ENCODE measurements at places on chromosomes 1 and 21.

- no peak for DNase-seq
Observed at GRCh38 chr1:205930799-205931281, 12.4 kb downstream of the SLC26A9 start.

GRCh38 chr1:181169281-181169865, 80.9 kb downstream of the IER5 start:
- DNase-seq, result no peak

GRCh38 chr1:244741692-244742091, 88.8 kb downstream of the DESI2 start:
- no peak for DNase-seq

GRCh38 chr1:228204958-228205357, 2.9 kb upstream of the OBSCN start:
- no peak for DNase-seq

- DNase-seq, result no peak
Observed at GRCh38 chr1:172938681-172939080, 112.1 kb downstream of the TNFSF18 start.

GRCh38 chr1:188023206-188023605, 1194.5 kb downstream of the PLA2G4A start:
- no peak for DNase-seq

DNA sequence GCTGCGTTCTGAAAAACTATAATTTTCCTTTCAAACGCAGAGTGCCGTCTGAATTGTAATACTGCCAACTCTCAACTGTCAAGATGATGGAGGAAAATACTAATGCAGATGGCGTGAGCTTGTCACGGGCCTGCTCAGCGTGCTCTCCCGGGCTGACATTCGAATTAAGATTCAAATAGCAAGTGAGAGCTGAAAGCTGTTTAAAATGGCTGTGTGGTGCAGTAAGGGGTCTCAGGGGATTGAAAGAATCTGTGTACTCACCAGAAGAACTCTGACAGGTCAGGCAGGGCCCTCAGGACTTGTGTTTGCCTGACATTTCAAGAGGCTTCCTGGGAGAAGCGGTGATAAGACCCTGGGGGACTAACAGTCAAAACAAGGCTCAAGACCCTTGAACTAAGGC, 33.1 kb downstream of the ZMYND12 start:
- DNase-seq, result no peak

DNA sequence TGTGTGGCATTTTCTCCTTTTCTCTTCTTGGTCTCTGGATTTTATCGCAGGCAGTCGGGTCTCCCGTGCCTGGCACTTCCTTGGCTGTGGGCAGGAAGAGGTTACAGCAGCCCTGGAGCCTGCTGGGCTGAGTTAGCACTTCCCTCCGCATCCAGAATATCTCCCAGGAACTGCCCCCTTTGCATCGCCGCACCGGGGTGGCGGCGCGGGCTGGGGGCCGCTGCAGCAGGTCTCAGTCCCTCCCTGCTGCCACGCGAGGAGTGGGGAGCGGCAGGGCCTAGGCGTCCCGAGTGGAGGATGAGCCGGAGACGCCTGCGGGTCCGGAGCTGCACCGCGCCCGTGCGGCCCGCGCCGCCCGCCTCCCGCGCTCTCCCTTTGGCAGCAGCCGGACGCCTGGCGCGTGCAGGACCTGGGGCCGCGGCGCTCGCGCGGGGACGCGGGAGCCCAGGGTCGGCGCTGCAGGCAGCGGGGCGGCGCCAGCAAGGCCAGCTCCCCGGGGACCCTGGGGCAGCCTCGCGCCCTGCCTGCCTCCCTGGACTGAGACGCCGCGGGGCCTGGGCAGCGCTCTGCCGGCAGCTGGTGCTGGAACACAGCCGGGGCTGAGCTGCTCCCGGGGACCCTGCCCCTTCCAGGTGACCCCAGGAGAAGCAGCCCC, 192.8 kb downstream of the PRDM2 start:
- peak; percentile 37 for DNase-seq

- no peak for DNase-seq
Observed at GRCh38 chr1:181551249-181551648, 67.9 kb downstream of the CACNA1E start.

GRCh38 chr21:33395891-33396331, 7.3 kb upstream of the IFNGR2 start:
- no peak for DNase-seq

DNA sequence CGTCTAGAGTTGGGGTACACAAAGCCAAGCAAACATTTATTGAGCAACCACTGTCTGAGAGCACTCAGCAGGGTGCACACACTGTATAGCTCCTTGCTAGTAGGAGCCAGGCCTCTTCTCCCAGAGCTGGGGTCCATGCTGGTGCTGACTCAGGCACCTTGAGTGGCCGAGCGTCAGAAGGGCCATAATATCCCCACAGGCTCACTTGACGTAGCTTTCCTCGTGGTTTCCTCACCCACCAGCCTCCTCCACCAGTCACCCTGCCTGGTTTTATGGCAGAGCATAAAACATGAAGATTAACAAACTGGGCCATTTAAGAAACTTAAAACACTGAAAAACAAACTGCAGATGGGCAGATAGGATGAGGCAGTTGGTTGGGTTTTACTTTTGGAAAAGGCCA, 361.5 kb downstream of the HHAT start:
- no peak for DNase-seq

DNA sequence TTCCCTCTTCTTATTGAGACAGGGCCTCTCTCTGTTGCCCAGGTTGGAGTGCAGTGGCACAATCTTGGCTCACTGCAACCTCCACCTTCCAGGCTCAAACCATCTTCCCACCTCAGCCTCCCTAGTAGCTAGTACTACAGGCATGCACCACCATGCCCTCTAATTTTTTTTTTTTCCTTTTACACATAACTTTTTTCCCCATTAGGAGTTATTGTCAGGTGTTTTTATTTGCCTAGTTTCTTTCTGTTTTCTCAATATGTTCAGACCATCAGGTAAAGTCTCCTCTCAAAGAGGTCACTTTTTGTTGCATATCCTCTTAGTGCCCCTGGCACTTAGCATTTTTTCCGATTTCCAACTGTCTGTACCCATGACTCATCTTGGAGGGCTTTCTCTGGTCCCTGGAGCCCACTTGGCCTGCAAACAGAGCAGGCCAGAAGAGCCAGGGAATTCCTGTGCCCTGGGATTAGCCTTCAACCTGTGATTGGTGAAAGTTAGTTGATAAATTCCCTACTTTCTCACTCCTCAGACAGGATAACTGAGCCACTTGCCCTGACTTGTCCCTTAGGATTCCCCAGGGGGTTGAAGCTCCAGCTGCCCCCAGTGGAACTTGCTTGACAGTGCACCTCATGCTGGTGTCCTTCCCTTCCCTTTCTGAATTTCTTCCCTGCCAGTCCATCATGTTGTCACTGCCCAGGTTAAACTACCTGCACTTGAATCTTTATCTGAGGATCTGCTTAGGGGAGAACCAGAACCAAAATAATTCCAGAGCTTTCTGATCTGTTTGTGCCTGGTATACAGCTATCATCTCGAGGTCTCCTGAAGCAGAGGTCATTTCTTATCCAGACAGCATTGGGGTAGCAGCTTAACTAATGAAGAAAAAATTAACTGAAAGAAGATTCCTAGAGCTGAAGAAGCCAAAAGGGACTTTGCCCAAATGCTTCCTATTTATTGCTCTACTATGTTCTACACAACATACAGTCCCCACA, 2.4 kb downstream of the NTPCR start:
- no peak for DNase-seq

GRCh38 chr21:36437745-36438128, 42.2 kb downstream of the CLDN14 start:
- no peak for DNase-seq

DNA sequence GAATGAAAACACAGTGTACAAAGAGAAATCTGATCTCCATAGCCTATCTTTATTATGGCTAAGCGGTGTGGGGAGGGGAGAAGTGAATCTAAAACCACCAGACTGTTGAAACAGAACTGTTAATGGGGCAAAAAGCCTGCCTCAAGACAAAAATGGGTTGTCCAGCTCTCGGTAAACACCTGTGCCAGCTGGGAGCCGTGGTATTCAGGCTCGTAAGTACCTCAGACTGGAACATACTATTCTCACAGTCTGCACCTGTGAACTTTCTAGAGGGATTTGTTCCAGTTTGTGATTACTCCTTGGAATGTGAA, 42.7 kb upstream of the ATP1A1 start:
- no peak for DNase-seq

DNA sequence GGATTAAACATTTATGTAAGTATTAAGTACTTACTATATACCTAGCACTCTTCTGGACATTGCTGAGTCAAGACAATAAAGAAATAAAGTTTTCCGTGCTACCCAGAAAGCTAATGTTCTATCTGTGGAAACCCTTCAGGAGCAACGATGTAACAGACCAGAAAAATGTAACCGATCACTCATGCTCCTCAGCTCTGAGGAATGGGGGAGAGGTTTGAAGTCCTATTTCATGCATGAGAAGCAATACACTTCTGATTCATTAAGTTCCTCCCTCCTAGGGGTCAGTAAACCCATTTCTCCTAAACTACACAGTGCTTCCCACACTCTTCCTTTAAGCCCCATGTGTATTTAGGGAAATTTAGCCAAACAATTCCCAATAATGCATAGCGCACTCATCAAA, 25.6 kb upstream of the KAZN start:
- DNase-seq, result no peak

DNA sequence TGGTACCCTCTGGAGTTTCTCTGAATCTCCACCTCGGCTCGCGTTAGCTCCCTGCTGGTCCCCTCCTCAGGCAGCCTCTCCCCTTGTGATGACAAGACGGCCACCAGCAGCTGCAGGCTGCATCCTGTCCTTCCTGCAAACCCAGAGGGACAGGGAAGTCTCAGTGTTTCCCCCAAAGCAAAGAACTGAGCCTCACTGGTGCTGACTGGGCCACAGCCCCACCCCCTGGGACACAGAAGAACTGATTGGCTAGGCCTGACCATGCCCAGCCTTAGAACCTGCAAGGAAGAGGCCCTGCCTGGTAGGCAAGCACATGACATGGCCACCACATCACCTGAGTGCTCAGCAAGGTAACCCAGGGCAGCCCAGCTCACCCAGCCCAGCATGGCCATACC, 34.6 kb downstream of the TMEM51 start:
- DNase-seq, result no peak

DNA sequence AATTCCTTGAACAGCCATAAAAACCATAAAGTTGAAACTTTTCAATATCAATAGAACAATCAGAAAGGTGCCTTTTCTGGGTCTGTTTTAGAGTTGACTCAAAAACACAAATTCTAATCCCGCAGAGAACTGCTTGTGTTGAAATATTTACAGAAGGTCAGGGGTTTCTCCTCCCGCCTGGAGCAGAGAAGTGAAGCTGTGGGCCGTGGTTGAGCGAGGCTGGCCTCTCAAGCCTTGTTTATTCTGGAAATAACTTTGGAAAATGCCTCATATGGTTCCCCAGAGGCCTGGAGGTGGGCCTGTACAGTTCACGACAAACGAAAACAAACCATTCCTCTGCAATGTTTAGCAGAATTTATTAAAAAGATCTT, 90.8 kb upstream of the ERRFI1 start:
- no peak for DNase-seq

GRCh38 chr1:180002437-180002836, 47.8 kb downstream of the CEP350 start:
- DNase-seq, result no peak

GRCh38 chr1:155649676-155650075, 38.9 kb downstream of the YY1AP1 start:
- DNase-seq, result no peak

GRCh38 chr1:102790997-102791396, 317.3 kb downstream of the COL11A1 start:
- DNase-seq, result no peak

DNA sequence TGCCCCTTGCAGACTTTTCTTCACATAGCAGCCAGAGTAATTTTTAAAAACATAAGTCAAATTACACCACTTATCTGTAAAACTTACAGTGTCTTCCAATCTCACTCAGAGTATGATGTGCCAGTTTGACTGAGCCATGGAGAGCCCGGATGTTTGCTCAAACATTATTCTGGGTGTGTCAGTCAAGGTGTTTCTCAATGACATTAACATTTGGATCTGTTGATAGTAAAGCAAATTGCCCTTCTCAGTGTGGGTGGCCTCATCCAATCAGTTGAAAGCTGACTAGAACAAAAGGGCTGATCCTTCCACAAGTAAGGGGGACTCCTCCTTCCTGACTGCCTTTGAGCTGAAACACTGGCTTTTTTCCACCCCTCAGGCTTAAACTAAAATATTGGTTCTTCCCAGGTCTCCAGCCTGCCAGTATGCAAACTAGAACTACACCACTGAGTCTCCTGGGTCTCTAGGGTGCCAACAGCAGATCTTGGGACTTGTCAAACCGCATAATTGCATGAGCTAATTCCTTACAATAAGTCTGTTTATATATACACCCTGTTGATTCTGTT, 157.9 kb upstream of the CTTNBP2NL start:
- no peak for DNase-seq

Data from vagina (tissue), 2 donors.